Brain (organoid and tissue), 16 donors: ENCODE measurements at places on chromosomes 11 and 22. TPM values are rescaled to one million over a fixed set of nuclear protein-coding genes. Genes with fewer than 3 reads are reported as not detected.

Gene CRACR2B
- polyA plus RNA-seq, result 3.1 TPM

Gene RAB36
- 13.4 TPM for polyA plus RNA-seq

Gene SLC17A6
- polyA plus RNA-seq, result 0.41 TPM

DNA sequence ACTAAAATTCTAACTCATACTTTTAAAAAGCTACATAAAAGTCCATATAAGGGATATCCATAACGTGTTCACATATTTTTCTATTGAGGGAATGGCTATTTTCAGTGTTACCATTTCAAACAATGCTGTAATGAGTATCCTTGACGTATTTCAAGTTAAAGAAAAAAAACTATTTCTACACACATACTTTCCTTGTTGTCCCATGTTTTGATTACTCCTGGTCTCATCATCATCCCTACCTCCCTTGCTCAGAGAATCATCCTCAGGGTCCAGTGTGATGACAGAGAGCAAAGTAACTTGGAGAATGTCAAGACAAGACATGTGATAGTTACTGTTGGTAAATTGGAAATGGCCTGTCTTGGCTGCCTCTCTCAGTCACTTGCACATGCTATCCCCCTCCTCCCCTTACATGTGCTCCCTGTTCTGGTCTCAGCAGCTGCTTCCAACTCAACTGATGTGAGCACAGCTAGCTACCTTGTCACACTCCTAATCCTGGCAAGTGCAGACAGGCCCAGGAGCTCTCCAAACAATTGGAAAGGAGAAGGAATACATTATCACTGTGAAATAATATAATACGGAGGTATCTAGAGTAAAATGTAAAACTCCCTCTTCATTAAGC is 21.8 kb downstream of the NUMA1 start:
- no peak for DNase-seq
